ENCODE measurements at places on chromosomes 5 and 9.

DNA sequence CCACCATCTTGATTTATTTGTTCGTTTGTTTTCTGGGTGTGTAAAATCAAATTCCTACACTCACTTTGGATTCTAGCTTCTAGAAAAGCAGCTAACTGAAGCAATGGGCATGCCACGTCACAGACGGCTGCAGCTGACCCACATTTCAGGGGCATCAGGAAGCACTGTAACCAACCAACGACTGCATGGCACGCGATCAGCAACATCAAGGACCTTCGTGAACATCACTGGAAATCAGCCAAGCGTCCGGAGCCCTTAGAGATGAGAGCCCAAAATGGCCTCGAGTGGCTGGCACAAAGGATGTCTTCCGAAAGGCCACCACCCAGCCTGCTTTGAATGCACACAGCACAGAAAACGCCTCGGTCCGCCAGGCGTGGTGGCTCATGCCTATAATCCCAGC, 191.1 kb downstream of the OLFM1 start:
- DNase-seq = no peak

- no peak for DNase-seq
These were observed 17.8 kb downstream of the ENTREP1 start for GRCh38 chr9:69342769-69343168.

GRCh38 chr9:128921881-128922763, 1.3 kb downstream of the PHYHD1 start:
- DNase-seq = no peak

DNA sequence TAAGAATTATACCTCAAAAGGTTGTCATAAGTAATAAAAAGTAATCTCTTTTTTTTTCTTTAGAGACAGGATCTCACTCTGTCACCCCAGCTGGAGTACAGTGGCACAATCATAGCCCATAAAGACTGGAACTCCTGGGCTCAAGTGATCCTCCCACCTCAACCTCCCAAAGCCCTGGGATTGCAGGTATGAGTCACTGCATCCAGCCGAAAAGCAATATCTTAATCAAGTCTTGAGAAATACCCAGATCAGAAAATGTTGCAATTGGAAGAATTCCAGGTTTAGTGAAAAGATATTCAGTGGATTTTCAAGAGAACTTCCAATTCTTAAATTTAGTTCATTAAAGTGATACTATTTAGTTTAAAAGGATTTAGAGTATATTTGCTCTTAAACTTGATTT, 40.9 kb upstream of the IDNK start:
- DNase-seq = no peak

DNA sequence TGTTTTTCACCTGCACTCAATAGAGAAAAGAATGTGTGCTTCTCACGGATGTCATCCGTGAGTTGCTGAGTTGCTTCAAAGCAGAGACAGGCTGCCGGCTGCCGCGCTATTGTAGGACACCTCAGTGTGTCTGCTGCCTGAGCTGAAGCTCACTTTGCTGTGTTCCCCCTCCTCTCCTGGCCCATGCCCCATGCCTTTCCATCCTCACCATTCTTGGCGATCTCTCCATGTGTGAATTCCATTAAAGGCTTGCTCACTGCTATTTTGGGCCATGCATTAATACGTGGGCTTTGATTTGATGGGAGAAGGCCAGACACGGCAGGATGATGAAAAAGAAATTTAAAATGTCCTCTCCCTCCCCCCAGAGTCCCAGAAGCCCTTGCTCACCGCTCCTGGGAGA, 14.5 kb downstream of the ADAM19 start:
- no peak for DNase-seq

GRCh38 chr5:11143456-11144267, 382.6 kb upstream of the DAP start:
- DNase-seq = no peak

GRCh38 chr5:151251001-151251551, 1.9 kb upstream of the GM2A start:
- no peak for DNase-seq

- no peak for DNase-seq
These were observed 66.3 kb upstream of the PAPPA start for GRCh38 chr9:116087246-116087645.

DNA sequence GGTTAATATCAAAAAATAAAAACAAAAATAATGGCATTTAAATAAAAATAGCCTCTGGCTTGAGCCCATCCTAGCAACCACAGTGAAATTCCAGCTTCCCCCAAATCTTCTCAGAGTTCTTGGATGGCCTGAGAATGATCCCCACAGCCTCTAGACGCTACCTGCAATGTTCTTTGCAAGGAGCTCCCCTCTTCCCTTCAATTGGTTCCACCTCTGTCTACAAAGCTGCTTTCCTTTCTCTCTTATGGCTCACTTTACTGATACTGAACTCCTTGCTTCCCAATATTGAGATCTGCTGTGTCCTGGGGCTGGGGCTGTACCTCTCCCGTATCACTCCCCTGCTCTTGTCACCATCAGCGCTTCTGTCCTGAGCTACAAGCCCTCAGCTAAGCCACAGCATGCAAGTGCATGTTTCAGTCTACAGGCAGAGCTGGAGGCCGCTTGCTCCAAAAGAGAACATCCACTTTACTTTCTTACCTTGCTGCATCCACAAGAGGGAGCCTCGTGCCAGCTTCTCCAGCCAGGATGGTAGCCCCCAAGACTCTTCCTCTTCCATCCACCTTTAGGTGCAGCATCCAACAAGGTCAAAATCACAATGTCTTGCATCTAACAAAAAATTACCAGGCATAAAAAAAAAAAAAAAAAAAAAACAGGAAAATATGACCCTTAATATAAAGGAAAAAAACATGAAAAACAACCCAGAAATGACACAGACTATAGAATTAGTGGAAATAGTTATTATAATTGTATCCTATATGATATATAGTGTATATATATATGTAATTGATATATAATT, 57.4 kb upstream of the PRSS3 start:
- DNase-seq = peak; percentile 63

- no peak for DNase-seq
These were observed 92.8 kb upstream of the VCAN start for GRCh38 chr5:83378624-83379289.

GRCh38 chr5:175457466-175457865, 13.5 kb upstream of the DRD1 start:
- DNase-seq = peak; percentile 39

DNA sequence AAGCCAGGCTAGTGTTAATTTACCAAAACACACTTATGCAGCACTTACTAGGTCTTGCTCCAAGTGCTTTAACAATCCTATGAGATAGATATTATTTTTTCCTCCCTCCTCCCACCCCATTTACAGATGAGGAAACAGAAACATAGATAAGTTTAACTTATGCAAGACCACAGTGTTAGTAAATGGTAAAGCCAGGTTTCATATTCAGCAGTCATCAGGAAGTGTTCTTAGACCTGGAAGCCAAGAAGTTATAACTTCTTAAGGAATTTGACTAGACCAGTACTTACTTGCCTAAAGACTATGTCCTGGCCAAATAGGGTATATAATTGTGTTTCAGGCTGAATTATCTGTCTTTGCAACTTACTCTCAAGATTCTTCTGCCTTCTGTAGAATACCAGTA, 15.9 kb downstream of the ABHD17B start:
- DNase-seq = no peak

DNA sequence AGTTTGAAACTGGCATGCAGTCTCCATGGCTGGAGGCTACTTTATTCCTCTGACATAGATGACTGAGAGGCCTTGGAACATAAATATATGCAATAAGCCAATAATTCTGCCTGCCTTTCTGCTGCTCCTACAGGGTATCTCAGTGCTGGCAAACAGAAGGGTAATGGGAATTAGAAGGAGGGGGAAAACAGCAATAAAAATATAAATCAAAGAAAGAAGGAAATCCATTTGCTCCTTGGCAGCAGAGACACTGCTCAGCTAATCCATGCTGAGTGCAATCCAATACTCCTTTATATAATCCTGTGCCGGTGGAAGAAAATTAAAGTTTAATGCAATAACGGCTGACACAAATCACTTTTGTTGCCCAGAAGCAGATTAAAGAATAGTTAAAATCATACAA, 478.9 kb downstream of the SPATA31D1 start:
- no peak for DNase-seq

DNA sequence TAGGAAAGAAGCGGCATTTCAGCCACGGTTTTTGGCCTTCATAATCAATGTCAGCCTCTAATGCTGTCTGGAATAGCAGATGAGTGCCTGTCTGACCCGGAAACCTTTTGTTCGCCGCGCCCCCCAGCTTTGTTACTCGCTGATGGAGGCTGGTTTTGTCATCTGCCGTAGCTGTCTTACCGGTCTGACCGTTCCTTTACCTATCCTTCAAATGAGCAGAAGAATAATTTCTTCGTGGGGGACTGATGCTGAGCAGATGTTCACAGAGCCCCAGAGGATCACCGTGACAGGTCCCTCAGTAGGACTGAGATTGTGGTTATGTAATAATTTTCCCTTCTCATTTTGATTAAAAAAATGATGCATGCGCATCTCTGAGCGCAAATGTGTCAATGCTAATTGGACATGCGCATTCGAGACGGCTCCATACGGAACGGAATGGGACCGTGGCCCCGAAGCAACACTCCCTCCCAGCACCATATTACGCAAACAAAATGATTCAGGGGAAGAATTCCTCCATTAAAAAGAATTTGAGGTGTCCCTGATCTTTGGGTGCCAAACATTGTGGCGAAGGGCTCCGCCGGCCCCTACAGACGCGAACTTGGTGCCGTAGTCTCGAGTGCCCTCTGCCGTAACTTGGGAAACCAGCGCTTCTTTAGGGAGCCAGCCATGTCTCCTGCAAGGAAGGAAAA, 27.6 kb downstream of the TLX3 start:
- peak; percentile 65 for DNase-seq

GRCh38 chr5:65102976-65103711, 334.4 kb downstream of the CWC27 start:
- no peak for DNase-seq

- DNase-seq = no peak
These were observed 54.0 kb upstream of the HSPB3 start for GRCh38 chr5:54401515-54401914.

DNA sequence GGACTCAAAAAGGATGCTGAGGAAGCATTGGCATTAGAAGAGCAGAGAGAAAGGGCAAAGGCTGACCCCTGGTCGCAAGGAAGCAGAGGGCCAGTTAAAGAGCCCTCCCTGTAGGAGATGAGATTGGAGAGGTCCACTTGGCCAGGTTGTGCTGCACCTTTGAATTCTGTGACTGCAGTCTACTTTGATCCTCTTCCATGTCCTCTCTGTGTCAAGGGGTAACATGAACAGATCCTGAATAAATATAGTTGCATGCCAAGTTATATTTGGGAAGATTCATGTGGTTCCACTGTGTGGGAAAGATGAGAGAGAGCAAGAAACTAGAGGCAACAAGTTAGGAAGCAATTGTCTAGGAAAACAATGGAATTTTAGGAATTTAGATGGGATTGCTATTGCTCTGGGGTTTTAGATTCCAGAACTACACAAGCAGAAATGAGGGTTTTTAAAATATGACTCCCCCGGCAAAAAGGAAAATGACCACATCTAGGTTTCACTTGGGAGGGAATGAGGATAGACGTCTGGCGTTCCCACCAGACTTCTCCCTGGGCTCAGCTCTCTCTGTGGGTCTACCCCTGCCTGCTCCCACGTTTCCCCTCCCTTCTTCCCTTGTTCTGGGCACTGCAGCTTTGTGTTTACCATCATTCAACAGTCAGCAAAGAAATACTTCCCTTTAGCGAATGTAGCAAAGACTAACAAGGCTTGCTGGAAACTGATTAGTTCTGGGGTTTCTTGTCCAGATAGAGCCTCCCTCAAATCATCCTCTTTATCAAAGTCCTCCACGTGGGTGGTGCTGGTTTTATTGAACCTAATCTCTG, 63.6 kb downstream of the SNX18 start:
- peak; percentile 30 for DNase-seq

- no peak for DNase-seq
These were observed 224.2 kb downstream of the SNX18 start for GRCh38 chr5:54741711-54742110.

- DNase-seq = no peak
These were observed 48.7 kb upstream of the CEMIP2 start for GRCh38 chr9:71816916-71817451.

GRCh38 chr5:178469011-178469974, 120.9 kb downstream of the COL23A1 start:
- no peak for DNase-seq

Data from urothelium cell line (cell line).